Foreskin melanocyte (primary cell): ENCODE measurements at places on chromosomes 4 and X.

DNA sequence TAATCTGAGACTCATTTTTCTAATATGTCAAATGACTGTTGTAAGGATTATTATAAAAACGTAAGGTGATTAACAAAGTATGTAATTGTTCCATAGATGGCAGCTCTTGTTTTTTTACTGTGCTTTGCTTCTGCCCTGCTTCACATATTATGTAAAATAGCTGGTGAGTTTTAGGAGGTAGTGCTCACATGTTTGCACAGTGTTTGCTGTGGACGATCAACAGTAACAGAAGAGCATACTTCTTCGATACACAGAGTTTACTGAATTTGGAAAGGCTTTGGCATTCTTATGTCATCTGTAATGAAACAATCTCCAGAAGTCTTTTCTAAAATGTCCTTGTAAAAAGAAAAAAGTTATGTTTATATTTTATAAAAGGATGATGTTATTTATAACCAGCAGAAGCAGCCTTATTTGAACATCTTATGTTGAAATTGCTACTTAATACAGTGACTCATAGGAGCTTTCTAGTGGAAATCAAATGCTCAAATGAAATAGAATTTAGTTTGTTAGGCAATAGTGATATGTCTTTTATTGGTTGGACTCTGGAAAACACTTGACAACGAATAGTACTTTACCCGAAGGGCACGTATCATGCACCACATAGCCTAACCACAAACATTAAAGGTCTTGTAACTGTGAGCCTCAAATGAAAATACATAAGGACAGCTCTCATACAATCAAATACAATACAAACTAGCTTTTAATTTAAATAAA lies 1.9 kb upstream of the MTTP start:
- DNase-seq: peak; percentile 61

DNA sequence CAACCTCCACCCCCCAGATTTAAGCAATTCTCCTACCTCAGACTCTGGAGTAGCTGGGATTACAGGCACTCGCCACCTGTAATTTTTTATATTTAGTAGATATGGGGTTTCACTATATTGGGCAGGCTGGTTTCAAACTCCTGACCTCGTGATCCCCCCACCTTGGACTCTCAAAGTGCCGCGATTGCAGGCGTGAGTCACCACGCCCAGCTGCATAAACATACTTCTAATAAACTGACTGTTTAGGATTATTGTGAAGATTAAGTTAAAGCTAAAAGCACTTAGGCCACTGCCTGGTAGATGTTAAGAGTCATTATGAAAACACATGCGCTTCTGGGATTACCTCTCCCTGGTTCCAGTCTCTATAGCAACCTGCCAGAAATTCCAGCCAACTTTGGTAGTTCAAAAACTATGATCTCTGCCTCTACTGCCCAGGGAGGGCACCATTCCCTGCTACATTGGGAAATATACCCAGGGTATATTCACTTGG lies 30.2 kb upstream of the GRIA3 start:
- no peak for DNase-seq

- DNase-seq: no peak
Measured at GRCh38 chrX:153775293-153776119, 5.3 kb upstream of the SRPK3 start.

- no peak for DNase-seq
Measured at GRCh38 chr4:154030746-154031145, 241.9 kb upstream of the SFRP2 start.

DNA sequence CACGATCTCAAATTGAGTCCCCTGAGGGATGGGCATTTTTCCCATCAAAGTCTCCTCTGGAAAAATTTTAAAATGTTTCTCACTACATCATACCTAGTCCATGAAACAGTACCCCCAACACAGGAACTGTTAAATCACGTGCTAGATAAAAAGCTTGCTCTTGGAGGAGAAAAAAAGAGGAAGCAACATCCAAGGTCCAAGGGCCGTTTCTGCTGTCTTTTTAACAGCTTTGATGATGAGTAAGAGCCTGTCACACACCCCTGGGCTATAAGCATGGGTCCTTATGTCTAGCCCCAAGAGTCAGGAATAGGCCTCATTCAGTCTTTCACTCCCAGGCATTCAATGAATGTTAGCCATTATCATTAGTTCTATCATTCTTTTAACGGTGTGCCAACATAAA lies 128.9 kb downstream of the SH3KBP1 start:
- DNase-seq: peak; percentile 55

DNA sequence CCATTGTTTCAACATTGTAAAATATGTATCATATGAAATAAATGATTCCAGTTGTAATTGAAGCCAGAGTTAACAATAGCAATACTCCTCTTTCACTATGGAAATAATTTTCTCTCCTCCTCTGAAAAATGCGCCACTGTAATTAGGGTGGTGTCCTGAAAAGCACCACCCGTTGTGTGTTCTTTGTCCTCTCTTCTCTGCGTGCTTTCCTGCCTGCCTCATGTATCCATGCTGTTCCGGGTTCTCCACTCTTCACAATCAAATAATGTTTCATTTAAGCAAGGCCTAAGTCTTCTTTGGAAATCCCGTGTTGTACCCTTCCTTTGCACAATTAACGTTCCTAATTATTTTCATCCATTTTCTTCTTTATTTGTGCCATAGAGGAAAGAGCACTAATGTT lies 293.3 kb downstream of the ADGRL3 start:
- no peak for DNase-seq

DNA sequence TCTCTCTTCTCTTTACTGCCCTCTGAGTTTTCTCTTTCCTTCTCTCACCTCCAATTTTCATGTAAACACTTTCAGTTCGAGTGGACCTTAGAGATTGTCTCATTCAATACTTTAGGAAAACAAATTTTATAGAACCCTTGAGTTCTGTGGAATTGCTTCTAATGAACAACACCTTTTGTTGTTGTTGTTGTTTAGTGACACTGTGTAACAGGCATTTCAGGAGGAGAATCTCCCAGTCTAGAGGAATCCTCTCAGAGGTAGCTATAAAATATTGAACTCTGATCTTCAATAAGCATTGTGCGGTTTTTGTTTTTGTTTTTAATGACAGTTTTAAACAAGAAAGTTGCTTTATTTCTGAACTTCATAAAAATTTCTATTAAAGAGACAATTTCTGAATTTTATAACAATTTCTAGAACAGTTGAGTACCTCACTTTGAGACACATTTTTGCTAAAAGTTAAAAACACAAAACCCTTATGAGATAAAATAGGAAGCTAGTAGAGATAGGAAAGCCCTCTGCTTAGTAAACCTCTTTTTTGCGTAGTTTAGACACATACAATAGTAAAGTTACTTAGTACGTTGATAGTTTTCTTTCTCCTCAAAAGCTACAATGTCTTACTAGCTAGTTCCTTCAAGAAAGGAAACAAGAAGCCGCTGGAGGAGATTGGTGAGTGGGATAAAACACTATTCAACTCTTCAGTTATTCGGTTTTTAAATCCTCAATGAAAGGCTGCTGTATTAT lies 38.8 kb downstream of the CLCN3 start:
- no peak for DNase-seq

- DNase-seq: no peak
Measured at GRCh38 chrX:56231537-56232090, 542 bp upstream of the KLF8 start.

- no peak for DNase-seq
Measured at GRCh38 chr4:74223801-74224200, 65.9 kb downstream of the MTHFD2L start.

- DNase-seq: no peak
Measured at GRCh38 chr4:154590329-154591006, at the start of gene FGA. Gene FGA (minus strand): TSS chr4:154590742. CDS start chr4:154590687, 55 bp downstream.

DNA sequence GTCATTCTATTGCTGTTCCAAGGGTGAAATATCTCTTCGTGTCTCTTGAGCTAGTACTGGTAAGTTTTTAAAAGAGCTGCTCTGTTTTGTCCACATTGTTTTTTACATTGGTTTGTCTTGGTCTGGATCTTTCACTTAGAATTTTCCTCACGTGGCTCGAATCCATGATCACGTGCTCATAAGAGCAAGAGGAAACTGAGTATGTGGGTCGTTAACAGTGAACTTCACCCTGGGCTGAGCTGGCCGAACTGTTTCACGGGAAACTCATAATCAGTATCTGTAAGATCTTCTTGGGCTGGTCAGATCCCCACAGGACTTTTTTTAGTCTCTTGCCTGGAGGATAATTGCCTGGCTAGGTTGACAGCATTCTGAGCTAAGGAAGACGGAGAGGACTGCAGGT lies 77.8 kb upstream of the HELT start:
- DNase-seq: no peak

DNA sequence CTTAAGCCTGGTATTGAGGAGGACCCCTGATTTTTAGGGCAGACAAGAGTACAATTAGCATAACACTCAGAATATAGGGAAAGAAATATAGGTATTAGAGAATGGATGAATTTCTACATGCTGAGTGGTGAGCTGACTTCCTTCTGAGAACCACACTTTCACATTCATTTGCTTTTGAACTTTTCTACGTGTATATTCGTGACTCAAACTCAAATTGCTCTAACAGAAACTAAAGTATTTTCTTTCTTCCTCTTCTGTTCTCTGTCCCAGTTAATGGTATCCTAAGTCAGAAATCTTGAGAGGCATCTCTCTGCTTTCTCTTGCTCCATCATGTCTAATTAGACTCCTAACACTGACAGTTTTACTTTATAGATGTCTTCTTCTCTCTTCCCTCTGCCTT lies 103.2 kb upstream of the CITED1 start:
- no peak for DNase-seq

DNA sequence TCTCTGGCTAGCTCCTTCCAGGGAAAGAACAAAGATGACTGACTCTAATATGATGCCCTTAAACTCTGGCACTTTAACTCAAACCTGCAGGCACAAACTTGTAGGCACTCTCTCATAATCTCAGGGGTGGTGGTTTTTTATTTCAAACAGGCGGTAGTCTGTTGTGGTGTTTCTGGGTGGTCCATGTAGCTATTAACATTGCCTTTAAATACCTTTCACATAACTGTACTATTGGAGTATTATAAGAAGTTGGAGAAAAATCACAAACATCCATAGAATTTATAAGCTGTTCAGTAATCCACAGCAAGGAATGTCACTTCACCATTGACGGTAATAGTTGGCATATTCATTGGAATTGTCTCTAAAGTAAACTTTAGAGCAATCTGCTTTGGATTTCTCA lies 204.2 kb upstream of the PDE5A start:
- no peak for DNase-seq

- DNase-seq: no peak
Measured at GRCh38 chrX:7220121-7220520, 72.2 kb upstream of the PUDP start.

- no peak for DNase-seq
Measured at GRCh38 chrX:46626566-46626965, 53.0 kb downstream of the CHST7 start.

DNA sequence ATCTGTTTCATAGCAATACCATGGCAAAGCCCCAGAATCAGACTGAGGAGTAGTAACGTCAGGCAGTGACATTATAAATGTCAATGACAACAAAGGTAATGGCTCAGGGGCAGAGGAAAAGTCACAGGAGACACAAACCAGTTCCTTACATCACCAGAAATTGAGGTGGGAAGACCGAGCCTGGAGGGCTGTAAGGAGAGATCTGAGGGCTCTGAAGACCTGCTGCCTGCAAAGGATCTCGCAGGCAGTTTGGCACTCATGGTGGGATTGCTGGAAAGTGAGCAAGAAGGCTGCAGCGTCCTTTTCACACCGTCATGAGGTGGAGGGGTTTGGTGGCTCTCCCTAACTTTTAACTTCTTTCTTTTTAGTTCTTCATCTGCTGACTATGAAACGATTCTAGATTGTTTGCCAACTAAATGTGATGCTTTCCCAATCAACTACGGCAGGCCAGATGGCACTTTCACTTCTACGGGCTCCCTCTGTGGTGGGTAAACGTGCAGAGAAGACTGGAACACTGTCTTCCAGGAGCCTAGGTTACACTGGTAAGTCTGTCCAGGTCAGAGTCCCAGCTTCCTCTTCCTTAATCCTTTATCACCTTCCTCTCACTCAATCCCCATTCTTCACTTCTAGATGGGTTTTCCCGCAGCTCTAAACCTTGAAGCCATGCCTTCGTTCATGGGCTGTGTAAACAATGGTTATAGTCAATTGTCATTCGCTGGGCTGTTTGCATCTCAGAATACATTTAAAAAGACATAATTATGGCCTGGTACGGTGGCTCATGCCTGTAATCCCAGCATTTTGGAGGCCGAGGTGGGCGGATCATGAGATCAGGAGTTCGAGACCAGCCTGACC lies 58.2 kb downstream of the TBC1D9 start:
- DNase-seq: no peak

GRCh38 chr4:112274959-112275358 lies 10.7 kb downstream of the TIFA start:
- no peak for DNase-seq

DNA sequence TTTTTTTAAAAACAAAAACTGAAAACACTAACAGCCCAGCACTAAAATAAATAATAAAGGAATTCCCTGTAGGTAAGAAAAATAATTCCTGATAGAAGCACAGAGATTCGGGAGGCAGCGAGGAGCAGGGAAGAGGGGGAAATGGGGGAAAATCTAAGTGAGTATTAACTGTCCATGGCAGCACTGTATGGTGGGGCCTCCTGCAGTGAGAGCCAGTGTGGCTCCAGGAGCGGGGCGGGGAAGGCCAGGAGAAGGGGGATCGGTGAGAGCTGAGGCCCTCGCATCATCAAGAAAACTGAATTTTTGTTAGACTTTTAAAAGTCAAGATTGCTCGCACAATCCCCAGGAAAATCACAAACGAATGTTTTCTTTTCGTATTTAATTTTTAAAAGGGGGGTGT lies 14.1 kb downstream of the RNF212 start:
- no peak for DNase-seq

DNA sequence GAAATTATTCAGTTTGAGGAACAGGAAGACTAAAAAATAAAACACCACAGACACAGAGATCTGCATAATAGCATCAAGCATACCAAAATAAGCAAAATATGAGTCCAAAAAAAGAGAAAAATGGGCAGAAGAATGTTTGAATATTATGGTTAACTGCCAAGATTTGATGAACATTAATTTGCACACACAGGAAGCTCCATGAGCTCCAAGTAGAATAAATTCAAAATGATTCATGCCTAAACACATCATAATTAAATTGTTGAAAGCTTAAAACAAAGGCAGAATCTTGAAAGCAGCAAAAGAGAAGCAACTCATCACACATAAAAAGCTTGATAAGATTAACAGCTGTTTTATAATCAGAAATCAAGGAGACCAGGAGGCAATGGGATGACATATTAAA lies 156.6 kb upstream of the ARSJ start:
- no peak for DNase-seq

DNA sequence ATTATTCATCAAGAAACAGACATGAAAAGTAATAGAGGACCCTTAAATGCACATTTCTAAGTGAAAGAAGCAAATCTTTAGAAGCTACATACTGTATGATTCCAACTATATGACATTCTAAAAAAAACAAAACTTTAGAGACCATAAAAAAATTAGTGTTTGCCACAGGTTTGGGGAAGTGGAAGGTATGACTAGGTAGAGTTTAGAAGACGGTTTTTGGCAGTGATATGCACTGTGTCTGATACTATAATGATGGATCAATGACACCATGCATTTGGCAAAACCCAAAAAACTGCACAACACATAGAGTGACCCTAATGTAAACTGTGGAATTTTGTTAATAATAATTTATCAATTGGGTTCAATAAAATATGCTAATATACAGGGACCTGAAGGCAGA lies 54.5 kb downstream of the LCORL start:
- DNase-seq: no peak

GRCh38 chr4:177229331-177229730 lies 80.3 kb upstream of the NEIL3 start:
- DNase-seq: peak; percentile 6
